NB4 (cell line): ENCODE measurements at places on chromosomes 7 and 10.

- DNase-seq, result peak; percentile 21
Observed at GRCh38 chr7:69738396-69738951, 140.2 kb downstream of the AUTS2 start.

- DNase-seq, result no peak
Observed at GRCh38 chr7:143325240-143325639, 9.3 kb downstream of the CLCN1 start.

DNA sequence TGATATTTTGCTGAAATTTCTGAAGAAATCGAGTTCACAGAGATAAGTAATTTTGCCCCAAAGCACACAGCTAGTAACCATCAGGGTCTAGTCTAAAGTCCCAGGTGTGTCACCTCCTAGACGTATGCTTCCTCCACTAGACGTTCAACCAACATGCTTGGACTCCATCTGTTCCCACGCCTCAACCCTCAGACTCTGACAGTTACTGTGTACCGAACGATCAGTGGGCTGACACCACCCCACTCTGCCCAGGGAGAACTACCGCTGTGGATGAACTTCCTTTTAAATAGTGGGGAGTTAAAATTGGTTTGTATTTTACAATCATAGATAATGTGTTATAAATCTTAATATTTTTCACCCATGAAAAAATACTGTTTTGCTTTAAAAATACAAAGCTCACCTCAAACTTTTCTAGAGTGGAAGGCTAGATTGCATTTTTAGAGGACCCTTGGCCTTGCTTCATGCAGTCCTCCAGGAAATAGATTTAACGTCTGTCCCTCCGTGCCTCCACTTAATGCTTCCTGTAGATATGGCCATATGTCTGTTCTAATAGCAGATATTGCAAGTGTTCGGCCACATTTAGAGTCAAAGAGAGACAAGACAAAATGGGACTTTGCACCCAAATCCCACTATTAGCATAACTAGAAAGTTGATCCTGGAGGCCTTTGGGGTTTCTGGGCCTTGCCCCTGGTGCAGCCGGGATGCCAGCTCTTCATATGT, 91.4 kb upstream of the ZPBP start:
- DNase-seq, result no peak

DNA sequence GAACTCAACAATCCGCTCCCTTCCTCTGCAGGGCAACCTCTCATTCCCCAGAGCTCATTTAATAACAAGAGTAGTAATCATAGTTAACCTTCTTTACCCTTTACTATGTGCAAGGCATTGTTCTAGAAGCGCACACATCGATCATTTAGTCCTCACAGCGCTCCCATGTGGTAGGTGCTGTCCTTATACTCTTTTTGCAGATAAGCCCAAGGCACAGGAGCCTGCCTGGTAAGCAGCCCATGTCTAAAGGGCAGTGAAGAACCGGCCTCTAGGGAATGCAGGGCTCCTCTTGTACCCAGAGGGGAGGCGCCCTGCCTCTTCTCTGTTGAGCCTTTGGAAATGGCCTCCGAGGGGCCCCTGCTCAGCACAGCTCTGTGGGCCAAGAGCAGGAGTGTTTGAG, 14.3 kb downstream of the CHST3 start:
- peak; percentile 46 for DNase-seq

DNA sequence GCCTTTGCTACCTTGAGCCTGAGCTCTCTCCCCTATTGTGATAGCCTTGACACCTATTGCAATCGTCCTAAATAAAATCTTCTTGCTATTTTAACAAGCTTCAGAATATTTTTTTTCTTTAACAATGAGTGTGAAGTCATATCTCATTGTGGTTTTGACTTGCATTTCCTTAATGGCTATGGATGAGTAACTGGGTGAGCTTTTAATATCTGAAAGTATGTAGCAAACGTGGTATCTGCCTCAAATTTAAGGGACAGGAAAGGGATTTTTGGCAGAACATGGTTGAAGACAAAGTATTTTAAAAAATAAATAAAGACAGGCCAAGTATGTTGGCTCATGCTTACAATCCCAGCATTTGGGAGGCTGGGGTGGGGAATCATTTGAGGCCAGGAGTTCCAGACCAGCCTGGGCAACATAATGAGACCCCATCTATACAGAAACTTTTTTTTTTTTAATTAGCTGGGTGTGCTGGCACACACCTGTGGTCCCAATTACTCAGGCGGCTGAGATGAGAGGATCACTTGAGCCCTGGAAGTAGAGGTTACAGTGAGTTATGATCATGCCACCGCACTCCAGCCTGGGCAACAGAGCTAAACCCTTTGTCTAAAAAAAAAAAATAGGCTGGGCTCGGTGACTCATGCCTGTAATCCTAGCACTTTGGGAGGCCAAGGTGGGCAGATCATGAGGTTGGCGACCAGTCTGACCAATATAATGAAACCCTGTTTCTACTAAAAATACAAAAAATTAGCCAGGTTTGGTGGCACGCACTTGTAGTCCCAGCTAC, 319.3 kb upstream of the NRP1 start:
- no peak for DNase-seq
